ENCODE measurements at places on chromosomes 6 and 20.

DNA sequence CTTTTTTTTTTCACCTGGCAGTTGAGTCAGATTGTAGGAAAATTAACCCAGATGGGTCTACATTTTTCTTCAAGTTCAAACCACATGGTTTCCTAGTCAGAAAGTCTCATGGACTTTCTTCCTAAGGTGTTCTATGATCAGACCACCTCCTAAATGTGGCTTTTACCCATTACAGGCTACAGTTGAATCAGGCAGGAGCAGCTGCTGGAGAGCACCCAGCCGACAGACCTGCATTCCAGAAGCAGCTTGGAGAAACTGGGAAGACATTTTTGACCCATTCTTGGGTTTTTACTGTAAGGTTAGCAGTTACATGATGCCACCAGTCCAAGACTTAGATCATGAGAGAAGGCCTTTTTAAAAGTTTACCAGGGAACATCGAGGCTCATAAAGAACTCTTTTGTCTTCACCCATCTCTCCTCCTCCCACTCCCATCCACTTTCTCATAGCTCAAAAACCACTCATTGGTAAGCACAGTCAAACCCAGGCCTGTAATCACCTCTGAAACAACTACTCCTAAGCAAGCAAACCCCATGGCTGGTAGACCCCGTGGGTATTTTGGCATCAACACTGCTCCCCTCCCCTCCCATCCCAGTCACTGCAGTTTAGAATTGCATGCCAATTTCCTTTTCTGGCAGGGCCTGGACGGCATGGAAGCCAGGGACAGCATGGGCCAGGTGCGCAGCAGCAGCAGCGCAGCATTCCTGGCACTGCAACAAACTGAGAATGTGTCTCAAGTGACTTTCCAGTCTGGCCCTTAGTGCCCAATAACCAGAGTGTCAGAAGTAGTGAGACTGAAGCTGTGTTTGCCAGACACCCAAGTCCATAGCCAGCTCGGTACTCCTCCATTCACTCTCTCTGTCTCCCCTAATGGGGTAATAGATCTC is 113.7 kb downstream of the CLIC5 start:
- no peaks in the 10 kb centered on the region for H3K4me1 ChIP-seq
- no peak overlapping the region for H3K27ac ChIP-seq
- no peak for DNase-seq
- no peaks in the 10 kb centered on the region for H3K36me3 ChIP-seq
- no peak overlapping the region for H3K4me3 ChIP-seq
- no peaks in the 10 kb centered on the region for H3K27me3 ChIP-seq

DNA sequence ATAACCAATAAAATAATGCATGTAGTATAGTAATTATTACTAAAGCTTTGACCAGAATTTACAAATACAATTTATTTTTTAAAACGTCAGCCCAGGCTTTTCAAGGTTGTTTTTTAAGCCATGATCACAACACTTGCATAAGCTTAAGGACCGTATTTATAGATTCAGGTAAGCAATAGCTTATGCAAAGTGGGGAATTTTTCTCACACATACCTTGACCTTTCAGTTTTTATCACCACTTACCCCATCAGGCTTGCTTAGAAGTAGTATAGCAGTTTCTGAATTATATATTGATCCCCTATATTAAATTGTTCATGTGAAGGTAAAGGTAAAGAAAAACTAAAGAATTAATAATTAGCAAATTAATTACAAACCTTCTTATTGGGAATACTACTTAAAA is 232.3 kb upstream of the FKBP1C start:
- H3K4me1 ChIP-seq = no peaks in the 10 kb centered on the region
- no peaks in the 10 kb centered on the region for H3K36me3 ChIP-seq
- no peak overlapping the region for H3K27ac ChIP-seq
- H3K27me3 ChIP-seq = no peaks in the 10 kb centered on the region
- DNase-seq = no peak

DNA sequence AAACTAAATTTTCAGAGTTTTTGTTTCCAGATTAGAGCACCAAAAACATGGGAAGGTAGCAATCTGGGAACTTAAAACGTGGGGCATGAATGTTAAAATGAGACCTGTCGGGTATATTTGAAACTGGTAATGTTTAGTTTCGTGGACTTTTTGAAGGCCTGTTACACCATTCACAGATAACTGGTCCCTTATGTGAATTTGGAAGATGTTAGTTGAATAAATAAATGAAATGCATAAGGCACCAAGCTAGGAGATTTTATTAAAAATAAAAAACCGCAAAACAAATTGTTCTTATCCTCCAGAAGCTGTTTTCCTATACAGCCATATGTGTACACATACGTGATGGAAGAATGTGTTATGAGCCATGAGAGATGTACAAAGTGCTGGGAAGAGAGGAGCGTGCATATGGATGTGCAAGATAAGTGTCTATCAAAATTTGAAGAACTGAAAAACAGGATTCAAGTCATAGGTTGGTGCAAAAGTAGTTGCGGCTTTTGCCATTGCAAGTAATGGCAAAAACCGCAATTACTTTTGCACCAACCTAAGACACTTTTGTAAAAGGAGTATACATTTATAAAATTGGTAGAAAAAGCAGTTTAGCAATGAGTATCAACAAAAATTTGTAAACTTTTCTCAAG is 700 bp upstream of the MCUR1 start:
- H3K4me3 ChIP-seq = peak overlapping the region; percentile 77
- H3K4me1 ChIP-seq = no peaks in the 10 kb centered on the region
- DNase-seq = no peak
- H3K27me3 ChIP-seq = no peaks in the 10 kb centered on the region
- H3K36me3 ChIP-seq = no peaks in the 10 kb centered on the region

GRCh38 chr6:151096255-151096612 is 143.5 kb upstream of the AKAP12 start:
- DNase-seq = no peak
- H3K36me3 ChIP-seq = no peaks in the 10 kb centered on the region
- no peaks in the 10 kb centered on the region for H3K4me1 ChIP-seq

DNA sequence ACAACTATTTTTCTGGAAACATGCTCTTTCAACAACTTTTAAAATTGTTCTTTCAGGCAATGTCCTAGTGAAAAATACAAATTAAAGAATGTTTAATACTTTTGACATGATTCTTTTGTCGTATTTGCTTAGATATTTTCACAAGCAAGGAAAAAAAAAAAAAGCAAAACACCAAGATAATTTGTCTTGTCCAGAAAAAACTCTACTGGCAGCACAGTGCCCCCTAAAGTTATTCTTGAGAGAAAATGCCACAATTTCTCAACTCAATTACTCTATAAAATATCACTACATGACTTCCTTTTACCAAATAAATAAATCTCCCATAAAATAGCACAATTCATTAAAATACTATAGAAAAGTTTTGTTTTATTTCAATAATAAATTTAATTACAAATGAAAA is 652.5 kb upstream of the EPHA7 start:
- H3K4me1 ChIP-seq = no peaks in the 10 kb centered on the region
- H3K27ac ChIP-seq = no peak overlapping the region
- peak; percentile 26 for DNase-seq
